ENCODE measurements at places on chromosomes 2 and 18.
A peak's percentile ranks its signal among the peaks of the same experiment; 100 is the strongest.

DNA sequence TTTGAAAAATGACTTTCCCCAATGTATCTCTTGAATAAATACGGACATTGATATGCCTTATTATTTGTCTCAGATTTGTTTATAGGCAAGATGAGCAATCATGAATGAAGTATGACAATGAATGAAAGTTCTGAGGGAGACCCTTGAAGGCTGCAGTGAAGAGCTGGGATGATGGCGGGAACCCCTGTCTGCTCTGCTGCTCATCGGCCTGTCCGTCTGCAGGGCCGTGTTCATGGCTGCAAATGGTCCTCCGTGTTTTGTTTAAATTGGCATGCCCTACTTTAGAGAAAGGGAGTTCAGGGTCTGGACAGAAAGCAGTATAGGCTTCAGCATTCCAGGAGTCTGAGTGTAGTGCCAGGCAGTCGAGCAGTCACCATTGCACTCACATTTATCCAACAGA is 1.2 kb upstream of the HS1BP3 start:
- no peak for DNase-seq

DNA sequence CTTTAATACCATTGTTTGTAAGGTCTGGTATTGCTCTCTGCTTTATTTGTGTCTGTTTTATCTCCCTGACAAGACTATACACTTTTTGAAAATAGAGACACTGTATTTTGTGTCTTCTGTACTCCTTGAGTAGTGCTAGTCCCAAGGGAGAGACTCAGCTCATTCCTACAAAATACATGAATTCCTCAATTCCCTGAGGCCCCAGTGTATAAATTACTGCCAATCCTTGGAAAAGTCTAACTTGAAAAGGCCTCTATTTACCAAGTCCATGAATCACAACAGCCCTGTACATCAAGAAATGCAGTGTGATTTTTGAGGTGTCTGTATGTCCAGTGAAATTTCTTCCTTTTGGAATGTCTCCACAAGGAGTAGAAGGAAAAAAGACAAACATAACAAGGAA is 34.9 kb upstream of the NEDD4L start:
- peak; percentile 7 for DNase-seq

DNA sequence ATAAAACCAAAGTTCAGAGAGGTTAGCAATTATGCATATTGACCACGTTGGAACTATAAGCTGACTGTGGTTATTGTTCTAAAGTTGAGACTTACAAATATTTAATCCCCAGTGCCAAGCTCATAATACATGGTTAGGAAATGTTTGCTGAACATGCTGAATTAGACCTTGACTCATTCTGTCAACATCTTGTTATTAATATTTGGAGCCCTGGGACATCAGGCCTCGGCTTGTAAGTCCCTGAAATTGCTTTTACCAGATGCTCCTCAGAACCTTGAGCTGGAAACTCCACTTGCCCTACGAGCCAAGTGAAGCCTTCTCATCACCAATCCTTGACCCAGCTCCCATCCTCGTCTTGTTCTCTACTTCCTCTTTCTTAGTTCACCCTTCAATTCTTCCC is 21.2 kb downstream of the DYNAP start:
- no peak for DNase-seq

- DNase-seq: no peak
Observed at GRCh38 chr2:146952696-146953095, 892.1 kb upstream of the ACVR2A start.

DNA sequence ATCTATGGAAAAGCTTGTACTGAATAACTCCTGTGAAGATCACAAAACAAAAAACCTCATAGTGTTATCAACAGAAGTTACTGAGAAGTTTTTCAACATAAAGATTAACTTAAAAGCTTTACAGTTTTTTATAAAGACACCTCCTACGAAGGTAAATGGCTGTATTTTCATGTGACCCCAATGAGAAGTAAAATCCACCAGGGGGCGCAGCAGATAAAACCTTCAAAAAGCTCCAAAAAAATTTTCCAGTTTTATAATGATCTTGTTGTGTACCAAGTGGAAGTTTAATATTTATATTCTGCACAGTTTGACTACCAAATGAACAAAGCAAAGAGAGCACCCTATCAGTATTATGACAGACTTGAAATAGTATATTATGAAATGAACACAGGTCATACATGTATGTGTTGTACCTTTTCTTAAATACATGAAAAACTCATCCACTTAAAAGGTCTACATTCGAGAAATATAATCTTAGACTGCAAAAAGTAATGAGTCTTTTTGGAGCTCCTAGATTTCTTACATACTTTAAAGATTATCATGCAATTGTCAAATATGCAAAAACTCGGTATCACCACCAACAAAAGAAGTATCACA is 38.5 kb downstream of the PNO1 start:
- peak; percentile 27 for DNase-seq

DNA sequence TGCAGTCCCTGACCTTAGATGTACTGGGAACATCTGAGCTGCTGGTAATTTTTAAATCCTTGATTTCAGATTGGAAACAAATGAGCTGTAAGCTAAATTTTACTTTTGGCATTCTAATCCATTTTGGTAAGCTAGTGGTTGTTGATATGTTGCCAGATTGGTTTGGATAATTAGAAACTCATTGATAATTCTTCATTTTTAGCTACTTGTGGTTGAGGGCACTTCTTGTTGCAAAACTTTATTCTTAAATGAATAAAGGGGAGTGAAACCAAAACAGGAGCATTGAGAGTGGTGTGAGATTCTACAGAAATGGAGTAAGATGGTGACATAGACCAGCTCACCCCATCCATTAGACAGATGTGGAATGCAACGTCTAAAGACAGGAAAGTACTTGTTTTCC is 64.5 kb downstream of the ITGB1BP1 start:
- no peak for DNase-seq

DNA sequence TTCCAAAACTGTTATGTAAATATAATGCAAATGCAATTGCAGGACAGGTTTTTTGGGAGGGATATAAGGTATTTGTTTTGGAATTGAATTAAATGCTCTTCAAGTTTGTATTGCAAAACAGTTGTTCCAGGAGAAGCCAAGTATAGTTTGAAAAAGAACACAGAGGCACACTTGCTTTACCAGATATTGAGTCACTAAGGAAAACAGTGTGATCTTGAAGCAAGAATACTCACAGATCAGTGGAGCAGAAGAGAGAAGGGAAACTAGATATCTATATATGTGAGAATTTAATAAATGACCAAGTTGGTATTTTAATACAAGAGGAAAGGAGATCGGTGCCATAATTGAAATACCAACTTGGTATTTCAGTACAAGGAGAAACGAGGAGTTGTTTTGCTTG is 178.9 kb downstream of the CAPN13 start:
- no peak for DNase-seq

GRCh38 chr2:6913415-6914157 is 3.6 kb upstream of the RNF144A start:
- DNase-seq: no peak

GRCh38 chr2:105454801-105455485 is 56.1 kb upstream of the FHL2 start:
- DNase-seq: peak; percentile 62

DNA sequence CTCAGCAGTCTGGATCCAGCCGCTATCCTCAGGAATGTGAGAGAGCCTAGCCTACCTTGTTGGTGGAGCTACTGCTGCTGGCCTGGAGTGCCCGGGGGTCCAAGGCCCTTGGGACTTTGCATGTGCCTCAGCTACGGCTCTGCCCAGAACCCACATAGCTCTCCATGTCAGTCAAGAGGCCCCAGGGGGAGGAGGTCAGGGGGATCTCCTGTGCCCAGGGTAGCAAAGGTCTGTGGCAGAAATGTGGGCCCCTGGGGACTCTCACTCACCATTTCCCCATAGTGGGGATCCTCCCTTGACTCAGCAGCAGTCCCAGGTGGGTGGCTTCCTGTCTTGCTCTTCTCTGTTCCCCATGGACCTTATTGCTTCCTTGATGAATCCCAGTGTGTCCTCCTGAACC is 342.7 kb upstream of the CHAC2 start:
- DNase-seq: no peak

DNA sequence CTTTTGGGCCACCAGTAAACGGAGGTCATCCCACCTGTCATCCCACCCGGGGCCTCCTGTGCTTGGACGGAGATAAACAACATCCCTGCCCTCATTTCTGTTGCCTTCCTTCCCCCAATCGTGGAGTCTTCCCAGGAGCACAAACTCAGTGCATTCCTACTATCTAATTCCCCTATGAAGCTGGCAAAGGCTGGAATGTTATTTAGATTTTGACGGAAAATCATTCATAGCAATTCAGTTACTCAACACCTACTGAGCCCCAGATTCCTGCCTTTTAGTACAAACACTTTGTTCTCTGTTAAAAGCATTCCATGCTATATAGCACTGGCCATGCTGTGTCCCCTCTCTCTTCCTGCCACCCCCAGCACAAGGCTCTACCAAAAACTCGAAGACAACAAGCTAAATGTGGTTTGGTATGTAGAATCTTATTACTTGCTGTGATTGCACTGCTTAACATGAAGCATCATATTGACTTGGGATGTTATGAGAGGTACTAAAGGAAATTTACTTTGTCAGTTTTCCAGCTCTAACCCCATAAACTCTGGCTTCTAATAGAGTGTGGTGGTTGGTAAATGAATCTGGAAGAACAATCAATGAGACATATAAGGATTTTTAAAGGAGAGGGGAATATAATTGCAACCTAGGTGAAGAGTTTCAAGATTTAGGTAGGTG is 32.3 kb upstream of the IMPA2 start:
- DNase-seq: no peak

DNA sequence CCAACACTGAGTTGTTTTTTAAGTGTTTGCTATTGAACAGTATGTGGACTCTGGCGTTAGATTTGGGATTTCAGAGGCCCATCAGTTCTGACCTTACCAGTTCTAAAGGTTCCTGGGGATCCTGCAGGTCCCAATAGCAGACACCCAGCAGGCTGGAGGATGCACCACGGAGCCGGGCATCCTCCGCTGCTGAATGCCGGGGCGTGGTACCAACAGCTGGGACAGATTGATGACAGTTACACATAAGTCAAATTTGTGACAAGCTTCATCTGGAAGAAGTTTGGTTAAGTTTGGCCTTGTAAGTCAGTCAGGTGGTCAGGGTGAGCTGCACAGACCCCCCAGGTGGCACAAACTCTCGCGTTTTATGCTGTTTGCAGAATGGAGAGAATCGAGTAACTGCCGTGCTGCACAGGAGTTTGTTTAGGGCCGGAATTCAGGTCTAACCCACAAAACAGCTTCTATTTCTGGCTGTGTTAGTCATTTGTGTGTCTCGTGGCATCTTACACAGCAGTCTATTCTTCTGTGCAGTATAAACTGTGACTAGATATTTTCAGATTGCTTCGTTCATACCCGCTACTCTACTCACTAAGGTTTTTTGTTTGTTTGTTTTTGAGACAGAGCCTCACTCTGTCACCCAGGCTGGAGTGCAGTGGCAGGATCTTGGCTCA is 19.2 kb downstream of the CTDP1 start:
- DNase-seq: peak; percentile 63

- peak; percentile 74 for DNase-seq
Observed at GRCh38 chr2:219277703-219278654, 1.2 kb upstream of the DNAJB2 start.

- DNase-seq: no peak
Observed at GRCh38 chr2:7019191-7019590, 102.0 kb downstream of the RNF144A start.

DNA sequence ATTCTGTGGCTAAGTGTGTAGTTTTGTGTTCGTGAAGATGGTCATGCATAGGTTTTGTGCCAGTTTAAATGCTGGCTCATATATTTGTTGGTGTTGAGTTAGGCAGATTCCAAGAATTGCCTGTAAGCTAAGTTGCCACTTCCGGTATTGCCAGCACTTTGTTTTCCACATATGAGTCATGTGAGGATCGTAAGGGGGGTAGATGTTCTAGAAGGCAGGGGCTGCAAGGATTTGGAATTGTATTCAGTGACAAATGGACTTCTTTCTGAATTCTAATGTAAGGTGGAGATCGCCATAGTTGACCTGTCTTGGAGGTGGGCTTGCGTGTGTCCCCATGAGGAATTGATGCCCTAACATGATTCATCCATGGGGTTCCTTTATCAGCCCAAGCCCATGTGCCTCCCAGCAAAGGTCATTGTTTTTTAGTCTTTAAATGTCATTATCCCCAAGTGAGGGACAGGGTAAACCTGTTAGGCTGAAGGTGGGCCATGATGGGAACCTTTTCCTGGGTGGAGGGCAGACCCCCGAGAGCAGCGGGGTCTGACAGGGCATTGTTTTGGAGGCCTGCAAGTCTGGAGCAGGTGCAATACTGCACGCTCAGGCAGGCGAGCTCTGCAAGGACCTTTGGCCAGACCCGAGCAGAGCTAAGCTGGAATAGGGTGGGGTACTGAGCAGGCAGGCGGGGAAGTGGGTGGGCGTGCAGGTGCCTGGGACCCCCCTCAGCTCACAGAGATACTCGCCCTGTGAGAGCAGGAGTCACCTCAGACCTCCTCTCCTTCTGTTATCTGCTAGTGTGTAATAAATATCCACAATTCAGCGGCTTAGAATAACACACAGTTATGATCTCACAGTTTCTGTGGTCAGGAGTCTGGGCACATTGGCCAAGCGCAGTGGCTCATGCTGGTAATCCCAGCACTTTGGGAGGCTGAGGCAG is 77.4 kb downstream of the LRRFIP1 start:
- peak; percentile 52 for DNase-seq

- no peak for DNase-seq
Observed at GRCh38 chr18:13525381-13526029, 200.9 kb downstream of the FAM210A start.

GRCh38 chr18:11817229-11817628 is 34.0 kb upstream of the CHMP1B start:
- DNase-seq: no peak

DNA sequence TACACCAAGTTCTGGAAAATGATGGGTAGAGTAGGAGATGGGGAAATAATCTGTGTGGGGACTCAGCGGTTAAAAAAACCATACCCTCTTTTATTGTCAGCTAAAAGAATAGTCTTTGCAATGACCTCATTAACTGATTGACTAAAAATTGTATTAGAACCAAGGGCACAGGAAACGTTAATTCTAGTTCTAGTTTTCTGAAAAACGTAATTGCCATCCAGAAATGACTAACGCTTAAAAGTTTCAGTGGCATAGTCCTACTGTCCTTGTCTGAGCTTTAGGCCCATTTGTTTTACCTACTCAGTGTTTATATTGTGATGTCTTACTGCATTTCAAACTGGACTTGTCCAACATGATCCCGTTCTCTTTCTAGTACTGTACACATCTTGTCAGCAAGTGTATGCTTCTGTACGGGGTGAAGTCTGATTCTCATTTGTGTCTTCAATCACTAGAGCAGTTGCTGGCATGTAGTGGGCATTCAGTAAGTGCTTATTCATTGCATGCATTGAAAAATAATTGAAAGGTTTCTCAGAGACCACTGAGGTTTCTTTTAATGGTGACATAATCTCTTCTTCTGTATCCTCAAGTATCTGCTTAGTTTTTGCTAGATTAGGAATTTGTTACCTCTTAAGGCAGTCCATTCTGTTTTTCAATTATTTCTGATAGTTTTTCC is 81.5 kb downstream of the ZNF407 start:
- no peak for DNase-seq

DNA sequence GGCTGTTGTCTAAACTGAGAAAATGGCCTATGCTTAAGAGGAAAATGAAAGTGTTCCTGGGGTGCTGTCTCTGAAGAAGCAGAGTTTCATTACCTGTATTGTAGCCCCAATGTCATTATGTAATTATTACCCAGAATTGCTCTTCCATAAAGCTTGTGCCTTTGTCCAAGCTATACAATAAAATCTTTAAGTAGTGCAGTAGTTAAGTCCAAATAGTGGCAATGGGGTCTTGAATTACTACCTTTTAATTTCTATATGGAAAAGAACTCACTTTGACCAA is 13.8 kb upstream of the ALLC start:
- DNase-seq: no peak

GRCh38 chr2:66437691-66438497 is 3.0 kb downstream of the MEIS1 start:
- no peak for DNase-seq

Measured in AG08395 (cell line).